ENCODE measurements at places on chromosomes 7 and 10. TPM values are rescaled to one million over a fixed set of nuclear protein-coding genes. Genes with fewer than 3 reads are reported as not detected.

TUBAL3 gene
- not detected for total RNA-seq

NAT16 gene
- total RNA-seq: 0.15 TPM

GIMAP5 gene
- 0.51 TPM for total RNA-seq

CLDN4 gene
- 295 TPM for total RNA-seq

FOXI2 gene
- not detected for total RNA-seq

CREB5 gene
- total RNA-seq: 3.1 TPM

DPP6 gene
- total RNA-seq: not detected

NRCAM gene
- 0.21 TPM for total RNA-seq

SPDYE6 gene
- total RNA-seq: not detected

PILRB gene
- 73.2 TPM for total RNA-seq

DNA sequence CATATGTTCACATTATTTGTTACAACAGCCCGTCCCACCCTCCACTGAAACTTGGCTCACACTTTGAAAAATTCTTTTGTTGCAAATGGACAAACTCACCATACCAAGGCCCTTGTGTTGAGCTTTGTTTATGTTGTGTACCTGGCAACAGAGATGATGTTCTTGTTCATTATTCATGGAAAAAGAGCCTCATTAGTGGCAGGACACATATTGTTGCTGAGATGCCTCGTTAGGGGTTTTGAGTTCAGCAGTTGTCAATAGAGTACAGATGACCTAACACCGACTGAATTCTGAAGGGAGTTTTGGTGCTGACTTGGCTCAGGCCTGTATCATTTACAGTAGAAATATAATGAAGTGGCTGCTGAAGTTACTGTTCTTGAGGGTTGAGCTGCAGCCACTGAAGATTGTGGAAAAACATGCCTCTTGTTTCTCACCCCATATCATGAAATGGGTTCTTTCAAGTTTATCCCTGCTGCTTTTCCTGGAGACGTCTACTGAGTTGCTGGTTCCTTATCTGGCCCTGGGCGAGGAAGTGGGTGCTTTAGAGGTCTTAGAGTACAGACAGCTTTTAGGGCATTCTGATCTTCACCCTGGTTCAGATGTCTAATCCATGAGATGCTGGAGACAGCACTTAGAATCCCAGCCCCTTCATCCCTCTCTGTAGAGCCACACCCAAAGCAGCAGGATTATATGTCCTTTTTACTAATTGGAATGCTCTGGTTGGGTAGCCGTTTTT lies 149.7 kb downstream of the WNT2 start:
- no peak for DNase-seq

DNA sequence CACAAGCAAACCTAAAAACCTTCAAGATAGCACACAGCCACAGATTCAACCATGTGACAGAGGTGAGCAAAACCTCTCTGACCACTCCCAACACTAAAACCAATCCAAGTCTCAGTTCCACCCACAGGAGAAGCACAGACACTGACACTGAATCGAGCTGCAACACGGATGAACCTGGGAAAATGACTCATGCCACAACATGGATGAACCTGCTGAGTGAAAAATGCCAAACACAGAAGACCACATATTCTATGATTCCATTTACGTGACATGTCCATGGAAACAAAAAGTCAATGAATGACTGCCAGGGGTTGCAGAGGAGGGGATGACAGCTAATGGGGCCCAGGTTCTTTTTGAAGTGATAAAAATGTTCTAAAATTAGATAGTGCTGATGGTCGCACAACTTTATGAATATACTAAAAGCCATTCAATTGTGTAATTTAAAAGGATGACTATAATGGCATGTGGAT lies 22.0 kb downstream of the CYTH3 start:
- no peak for DNase-seq

GRCh38 chr10:102401735-102402511 lies 6.4 kb downstream of the NFKB2 start:
- DNase-seq: no peak

DNA sequence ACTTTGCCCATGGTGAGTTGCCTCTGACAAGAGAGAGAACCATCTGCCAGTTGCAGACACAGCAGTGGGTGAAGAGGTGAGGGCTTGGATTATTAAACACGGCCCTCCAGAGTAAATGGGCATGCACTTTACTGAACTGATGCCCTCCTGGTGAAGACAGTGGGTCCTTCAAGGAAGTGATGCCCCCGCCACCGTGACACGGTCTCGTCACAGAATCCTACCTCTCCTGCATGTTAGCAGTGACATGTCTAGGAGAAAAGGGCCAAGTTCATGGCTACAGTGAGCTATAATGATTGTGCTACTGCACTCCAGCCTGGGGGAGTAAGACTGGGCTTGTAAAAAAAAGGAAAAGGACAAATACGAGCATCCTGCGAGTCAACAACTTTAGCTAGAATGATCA lies 2.4 kb downstream of the BNIP3 start:
- DNase-seq: no peak

DNA sequence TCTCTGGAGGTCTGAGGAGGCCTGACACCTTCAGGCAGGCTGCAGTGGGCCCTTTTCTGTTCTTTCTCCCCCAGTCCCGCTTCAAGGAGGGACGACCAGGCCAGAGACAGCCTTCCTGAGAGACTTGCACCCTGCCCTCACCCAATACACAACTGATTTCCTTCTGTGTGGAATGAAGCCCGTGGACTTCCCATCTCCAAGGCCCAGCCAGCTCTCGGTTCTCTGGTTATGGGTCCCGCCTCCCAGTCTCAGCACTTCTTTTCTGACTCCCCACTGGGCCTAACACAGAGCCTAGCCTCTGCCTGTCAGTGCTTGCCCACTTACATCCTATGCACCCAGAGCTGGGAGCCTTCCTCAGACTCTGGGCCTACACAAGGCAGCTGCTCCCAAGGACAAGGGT lies 24.1 kb upstream of the ADCYAP1R1 start:
- DNase-seq: no peak

DNA sequence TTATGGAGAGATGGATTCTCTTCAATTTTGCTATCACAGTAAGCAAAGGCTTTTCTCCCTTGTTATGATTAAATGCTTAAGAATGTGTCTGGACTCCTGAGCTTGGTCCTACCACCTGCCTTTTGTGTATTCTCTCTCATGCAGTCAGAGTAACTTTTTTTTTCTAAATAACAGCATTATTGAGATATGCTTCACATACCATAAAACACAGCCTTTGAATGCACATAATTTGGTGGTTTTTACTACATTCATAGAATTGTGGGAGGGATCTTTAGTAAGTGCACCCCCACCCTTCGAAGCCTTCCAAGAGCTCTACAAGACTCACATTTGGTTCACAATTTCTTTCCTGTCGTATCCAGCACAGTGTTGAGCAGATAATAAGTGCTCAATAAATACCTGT lies 175.5 kb downstream of the ADAM12 start:
- DNase-seq: no peak

- DNase-seq: no peak
Observed at GRCh38 chr10:78263521-78263988, 229.9 kb downstream of the RPS24 start.

- no peak for DNase-seq
Observed at GRCh38 chr10:62655337-62655994, 149.1 kb upstream of the ADO start.

DNA sequence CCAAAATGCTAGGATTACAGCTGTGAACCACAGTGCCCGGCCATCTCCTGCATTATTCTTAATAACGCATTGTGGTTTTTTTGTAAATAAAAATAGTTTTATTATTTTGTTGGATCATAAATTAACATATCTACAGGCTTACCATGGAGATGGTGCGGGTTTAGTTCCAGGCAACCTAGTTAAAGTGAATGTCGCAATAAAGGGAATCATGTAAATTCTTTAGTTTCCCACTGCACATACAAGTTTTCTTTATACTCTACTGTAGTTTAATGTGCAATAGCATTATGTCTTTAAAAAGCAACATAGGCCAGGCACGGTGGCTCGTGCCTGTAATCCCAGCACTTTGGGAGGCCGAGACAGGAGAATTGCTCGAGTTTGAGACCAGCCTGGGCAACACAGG lies 2.4 kb downstream of the PRKRIP1 start:
- DNase-seq: no peak

DNA sequence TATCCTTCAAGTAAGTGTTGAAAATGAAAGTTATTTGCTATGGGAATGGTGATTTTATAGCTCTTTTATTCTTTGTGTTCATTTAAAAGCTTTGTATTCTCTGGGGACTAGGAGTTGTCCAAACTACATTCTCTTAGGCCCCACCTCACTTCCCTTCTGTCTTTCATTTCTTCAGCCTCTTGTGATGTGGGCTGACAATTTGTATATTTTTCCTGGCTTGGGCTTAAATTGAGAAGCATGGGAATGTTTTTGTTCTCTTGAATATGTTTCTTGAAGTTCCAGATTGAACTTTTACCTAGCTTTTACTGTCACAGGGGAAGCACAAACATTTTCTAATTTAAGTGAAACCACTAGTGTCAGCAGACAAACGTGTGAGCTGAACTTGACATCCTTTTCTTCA lies 27.9 kb downstream of the BBS9 start:
- DNase-seq: no peak

GRCh38 chr10:76305930-76306615 lies 874.6 kb downstream of the LRMDA start:
- DNase-seq: no peak

- no peak for DNase-seq
Observed at GRCh38 chr7:142595816-142596516, 153.3 kb upstream of the PRSS1 start.

DNA sequence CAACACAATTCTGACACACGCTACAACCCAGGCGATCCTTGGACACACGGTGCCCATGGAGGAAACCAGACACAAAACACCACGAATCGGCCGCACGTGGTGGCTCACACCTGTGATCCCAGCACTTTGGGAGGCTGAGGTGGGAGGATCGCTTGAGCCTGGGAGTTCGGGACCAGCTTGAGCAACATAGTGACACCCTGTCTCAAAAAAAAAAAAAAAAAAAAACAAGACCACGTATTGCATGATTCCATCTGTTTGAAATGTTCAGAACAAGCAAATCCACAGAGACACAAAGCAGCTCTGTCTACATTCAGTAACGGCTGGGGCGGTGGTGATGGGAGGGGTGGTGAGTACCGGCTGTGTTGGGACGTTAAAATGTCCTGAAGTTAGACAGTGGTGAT lies 25.2 kb downstream of the ADAP1 start:
- no peak for DNase-seq

Measured in Panc1 (cell line).